Activated T-cell treated with anti-CD3 and anti-CD28 coated beads for 1 hour (primary cell): ENCODE measurements at places on chromosomes 13 and 19.

DNA sequence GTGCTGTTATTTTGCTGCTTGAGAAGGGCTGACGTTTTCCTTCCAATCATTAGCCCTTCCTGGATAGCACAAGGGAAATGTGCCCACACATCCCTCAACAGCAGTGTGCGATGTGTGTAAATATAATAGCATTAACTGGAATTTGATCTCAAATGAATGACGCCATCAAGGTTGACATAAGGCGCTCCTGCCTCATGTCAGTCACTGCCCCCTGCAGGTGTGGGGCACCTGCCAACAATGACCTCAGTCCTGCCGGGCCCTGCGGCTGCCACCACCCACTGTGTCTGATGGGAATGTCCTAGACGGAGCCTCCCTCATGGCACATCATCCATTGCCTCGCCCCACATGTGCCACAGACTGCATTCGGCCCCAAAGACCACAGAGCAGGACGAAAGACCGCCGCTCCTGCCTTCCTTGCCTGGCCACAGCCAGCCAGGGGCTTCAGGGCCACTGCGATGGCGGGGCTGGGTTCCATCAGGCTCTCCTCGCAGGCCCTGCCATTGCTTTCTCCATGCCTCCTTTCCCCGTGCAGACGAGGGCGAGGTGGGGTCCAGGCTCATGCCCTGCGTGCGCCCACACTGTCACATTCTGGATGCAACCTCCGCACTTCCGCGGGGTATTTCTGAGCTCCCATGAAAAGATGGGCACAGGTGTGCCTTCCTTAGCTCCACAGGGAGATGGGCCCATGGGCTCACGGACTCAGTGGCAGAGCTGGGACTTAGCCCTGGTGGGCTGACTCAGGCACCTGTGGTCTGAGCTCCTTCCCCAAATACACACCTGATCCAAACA is 146.7 kb downstream of the SOX1 start:
- no peak for DNase-seq

DNA sequence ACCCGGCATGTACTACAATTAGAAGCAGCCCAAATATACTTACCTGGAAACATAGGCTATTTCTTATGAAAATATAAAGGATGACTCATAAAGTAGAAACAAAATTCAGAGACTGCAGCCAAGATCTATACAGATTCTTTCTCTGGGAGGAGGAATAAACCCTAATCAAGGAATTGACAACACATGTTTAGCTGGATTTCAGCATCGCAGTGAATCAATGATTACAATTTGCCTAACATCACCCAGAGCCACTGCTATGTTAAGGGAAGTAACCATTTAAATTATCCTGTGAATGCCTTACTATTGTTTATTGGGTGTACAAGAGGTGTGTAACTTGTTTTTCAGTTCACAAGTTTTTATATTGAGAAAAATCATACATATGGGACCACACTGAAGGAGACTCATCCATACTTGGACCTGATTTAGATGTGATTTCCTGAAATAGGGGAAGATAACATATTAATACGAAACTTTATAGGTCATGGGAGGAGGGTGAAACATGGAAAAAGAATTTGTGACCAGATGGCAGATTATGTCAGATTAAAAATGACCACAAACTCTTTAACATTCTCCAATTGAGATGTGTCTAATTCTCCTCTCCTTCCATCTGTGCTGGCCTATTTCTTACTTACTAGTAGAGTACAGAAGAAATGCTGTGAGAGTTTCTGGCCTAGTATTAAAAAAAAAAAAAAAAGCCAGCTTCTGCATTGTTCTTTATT is 1168.4 kb downstream of the SLITRK1 start:
- DNase-seq, result no peak

DNA sequence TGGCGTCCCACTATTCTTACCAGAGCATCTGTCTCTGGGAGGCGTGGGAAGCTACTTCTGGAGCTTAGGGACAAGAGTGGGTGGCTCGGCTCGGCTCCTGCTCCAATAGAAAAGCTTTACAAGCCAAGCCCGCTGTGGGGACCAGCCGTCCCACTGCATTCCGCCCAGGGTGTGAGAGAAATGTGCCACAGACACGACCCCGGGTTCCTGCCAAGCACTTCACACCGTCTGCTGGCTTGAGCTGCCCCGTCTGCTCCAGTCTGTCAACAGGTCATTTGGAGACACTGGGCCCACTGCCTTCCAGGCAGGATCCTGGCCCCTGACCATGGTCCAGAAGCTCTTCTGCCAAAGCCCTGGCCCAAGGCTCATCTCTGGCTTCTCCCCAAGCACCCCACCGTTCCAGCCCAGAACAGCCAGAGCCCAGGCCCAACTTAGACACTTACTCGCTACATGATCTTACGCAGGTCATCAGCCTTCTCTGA is 6.5 kb upstream of the FKRP start:
- no peak for DNase-seq

DNA sequence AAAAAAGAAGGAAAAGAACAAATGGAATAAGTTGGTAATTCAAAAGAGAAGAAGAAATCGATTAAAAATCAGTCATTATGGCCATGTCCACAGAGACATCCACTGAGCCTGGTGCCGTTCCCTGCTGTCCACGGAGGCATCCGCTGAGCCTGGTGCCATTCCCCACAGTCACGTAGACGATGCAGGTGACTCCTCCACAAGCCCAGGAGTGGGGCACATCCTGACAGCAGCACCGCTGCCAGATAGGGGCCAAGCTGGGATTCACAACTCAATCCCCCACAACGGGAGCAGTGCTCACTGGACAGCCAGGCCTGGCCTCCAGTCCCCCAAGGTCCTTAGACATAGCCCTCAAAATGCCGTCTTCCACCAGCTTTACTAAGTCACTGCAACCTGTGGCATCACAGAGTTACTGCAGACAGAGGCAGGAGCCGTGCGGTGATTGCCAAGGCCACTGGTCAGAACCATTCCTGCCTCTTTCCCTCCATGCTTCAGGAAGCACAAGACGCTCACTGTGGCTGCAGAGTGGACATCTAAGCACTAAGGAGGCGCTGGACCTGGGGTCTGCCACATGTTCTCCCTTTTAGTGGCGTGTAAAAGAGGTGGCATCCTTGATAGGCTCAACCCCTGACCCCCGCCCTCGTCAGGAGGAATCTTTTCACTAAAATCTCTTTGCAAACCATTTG is 131.5 kb upstream of the SPACA7 start:
- DNase-seq, result no peak

DNA sequence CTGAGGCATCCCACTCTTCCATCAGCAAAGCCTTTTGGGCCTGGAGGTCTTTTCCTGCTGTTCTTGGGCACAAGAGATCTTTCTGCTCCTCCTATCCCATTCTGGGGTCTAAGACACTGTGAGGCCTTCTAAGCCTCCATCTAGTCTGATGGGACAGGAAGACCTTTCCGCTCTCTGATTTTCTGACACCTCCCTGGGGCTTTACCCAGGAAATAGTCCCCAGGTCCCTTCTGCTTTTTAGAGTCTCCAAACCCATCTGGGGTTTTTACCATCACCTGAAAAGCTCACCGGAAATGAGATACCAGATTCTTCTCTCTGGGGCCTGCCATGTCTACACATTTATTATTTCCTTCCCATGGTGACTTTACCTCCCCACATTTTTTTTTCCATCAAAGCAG is 21.1 kb downstream of the CLEC17A start:
- no peak for DNase-seq

- DNase-seq, result no peak
Measured at GRCh38 chr19:13718733-13719132, 45.6 kb upstream of the MRI1 start.

- no peak for DNase-seq
Measured at GRCh38 chr13:81726037-81726726, 1385.3 kb upstream of the SPRY2 start.

GRCh38 chr19:21877976-21878375 is 42.0 kb upstream of the ZNF43 start:
- DNase-seq, result no peak

DNA sequence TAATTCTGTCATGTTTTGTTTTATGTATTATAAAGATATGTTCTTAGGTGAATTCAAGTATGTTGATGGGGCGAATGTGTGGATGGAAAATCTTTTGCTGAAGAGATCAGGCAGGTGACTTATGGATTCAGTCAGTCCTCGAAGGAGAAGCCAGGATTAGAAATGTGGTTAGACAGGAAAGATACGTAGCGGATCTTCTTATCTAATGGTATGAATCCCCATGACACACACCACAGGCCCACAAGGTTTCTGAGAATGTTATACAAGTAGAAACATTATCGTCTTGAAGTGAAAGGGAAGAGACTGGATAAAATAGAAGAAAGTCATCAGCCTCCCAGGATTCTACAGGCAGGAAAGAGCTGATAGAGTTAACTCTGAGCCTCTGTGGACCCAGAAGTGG is 69.0 kb upstream of the RFXAP start:
- DNase-seq, result no peak

DNA sequence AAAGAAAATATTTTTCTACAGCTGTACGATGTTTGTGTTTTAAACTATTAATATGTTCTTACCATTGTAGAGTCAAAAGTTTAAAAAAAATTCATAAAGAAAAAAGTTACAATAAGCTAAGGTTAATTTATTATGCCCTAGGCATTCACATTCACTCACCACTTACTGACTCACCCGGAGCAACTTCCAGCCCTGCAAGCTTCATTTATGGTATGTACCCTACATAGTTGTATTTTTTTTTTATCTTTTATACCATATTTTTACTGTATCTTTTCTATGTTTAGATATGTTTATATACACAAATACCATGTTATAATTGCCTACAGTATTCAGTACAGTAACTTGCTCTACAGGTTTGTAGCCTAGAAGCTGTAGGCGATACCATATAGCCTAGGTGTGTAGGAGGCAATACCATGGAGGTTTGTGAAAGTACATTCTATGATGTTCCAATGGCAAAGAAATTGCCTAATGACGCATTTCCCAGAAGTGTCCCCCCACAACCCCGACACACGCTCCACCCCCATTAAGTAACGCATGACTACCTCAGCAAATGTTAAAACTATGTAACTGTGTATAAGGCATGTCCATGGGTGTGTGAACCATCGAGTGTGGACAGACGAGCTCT is 60.4 kb downstream of the SLITRK6 start:
- DNase-seq, result no peak

DNA sequence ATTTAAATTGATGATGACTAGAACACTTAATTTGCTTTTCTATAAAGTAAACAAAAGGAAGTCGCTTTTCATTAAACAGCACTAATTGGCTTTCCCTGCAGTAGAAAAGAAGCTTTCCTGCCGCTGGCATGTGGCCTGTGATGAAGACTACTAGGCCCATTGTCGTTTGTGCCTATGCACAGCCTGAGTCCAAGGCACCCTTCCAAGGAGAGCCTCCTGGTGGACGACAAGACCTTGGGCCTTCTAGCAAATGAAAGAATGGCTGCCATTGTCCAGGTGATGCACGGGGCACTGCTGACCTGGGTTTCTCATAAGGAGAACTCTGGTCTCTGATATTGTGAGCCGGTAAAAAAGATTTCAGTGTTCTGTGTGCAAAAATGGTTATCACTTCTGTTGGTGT is 233.0 kb downstream of the COL4A1 start:
- DNase-seq, result no peak

GRCh38 chr19:42199440-42200115 is 17.9 kb downstream of the DEDD2 start:
- DNase-seq, result peak; percentile 30

DNA sequence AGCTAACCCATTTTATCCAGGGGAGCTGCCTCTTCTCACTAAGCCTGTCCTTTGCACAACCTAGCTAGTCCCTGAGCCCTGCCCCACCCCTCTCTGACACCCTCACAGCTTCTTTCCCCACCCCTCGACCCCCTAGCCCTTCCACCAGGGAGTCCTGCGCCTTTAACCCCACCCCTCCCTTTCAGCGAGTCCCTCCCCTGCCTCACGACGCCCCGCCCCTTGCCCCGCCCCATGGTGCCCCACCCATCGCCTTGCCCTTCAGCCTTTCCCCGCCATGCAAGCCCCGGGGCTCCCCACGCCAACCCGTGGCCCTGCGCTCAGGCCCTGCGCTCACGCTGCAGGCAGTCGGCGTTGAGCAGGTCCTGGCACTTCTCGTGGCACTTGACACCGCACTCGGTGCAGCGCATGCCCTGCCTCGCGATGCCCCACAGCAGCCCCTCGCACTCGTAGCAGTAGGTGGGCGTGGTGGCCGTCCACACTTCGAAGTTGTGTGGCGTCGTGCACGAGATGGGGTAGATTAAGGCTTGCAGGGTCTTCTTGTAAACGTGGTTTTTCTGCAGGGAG is 40.0 kb downstream of the UNC13A start:
- DNase-seq, result no peak

- DNase-seq, result no peak
Measured at GRCh38 chr13:87131611-87132010, 539.6 kb upstream of the SLITRK5 start.

- DNase-seq, result no peak
Measured at GRCh38 chr13:43364210-43365038, 341.0 kb downstream of the DNAJC15 start.

DNA sequence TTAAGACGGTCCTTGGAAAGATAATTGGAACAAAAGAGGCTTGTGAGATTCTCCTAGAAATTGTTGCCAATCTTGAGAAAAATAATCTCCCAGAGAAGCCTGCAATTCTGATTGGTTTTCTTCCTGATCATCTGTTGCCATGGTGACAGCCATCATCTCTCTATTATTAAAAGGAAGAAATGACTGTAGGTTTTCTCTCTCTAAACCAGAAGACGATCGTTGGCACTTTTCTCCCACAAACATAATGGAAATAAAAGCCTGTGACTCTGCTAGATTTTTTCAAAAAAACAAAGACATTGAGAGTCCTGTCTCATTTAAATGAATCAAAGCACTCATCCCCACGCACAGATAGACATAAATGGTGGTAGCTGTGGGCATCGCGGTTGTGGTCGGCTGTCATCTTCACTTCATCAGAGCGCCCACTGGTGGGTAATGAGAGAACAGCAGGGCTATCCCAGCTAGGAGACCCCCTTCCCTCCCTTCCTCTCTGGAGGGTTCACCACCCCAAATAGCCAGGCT is 21.7 kb upstream of the CALM3 start:
- no peak for DNase-seq

DNA sequence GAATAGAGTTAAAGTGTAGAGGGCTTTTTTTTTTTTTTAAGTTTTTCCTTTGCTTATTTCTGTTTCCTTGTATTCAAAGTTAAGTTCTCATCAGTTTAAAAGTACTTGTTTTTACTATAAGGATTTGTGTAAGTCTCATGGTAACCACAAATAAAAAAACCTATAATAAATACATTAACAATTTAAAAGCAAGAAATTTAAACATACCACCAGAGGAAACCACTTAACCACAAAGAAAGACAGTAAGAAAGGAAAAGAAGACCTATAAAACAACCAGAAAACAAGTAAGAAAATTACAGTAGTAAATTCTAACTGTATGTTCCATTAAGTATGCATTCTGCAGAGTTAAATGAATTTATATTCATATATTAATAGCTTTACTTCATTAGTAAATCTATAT is 999.1 kb upstream of the ATXN8OS start:
- no peak for DNase-seq

DNA sequence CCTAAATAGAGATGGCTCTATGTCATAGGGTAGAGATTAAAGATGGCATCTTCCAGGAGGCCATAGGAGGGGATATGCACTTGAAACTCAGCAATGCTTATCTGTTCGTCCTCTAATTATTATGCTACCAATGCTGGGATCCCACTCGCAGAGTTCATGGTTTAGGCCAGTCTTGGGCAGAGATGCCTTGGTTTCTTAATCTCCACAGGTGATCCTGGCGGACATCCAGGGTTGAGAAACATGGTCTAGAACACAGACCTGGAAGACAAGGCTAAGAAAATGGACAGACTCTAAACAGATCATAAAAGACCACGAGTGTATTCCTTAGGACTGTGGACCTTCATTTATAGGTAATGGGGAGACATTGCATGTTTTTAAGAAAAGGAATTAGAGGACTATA is 70.0 kb upstream of the IRS2 start:
- no peak for DNase-seq
